LNCaP clone FGC (cell line): ENCODE measurements at places on chromosomes 6 and 20.

- no peak for DNase-seq
Observed at GRCh38 chr6:16199804-16200203, 38.6 kb upstream of the GMPR start.

- DNase-seq = no peak
Observed at GRCh38 chr6:157459327-157459726, 78.3 kb downstream of the ZDHHC14 start.

GRCh38 chr20:40493071-40493470 lies 196.0 kb downstream of the MAFB start:
- no peak for DNase-seq

DNA sequence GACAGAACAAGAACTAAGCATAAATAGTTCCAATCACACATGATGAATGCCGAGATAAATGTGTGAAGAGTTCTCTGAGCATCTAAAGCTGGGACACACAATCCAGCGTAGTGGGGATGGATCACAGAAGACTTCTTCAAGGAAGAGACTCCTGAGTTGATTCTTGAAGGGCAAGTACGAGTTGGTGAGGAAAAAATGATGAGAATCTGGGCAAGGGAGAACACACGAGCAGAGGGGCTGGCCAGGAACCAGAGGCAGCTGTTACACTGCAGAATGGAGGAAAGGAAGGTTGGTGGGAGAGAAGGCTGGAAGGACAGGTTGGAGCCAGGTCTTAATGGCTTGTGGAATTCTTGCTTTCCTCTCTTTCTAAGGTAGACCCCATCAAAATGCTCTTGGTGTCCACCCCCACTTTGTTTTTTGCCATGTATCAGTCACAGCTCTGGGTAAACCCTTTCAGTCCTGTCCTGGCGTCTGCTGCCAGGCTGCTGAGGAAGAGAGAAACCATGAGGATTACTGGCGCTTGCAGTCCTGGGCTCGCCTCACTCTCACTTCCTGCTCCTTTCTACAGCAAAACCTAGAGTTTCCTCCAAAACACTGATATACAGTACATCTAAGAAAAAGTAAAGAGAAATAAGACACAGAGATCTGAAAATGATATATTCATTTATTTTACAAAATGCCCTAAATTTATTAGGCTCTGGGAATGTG lies 127.6 kb upstream of the FAM184A start:
- DNase-seq = no peak

- DNase-seq = no peak
Observed at GRCh38 chr6:894274-894673, 201.3 kb upstream of the EXOC2 start.

- no peak for DNase-seq
Observed at GRCh38 chr6:159590835-159591234, 102.2 kb downstream of the SOD2 start.
